Mesothelial cell of epicardium (in vitro differentiated cells): ENCODE measurements at places on chromosomes 16 and 17.

- DNase-seq = no peak
Observed at GRCh38 chr16:28112908-28113307, 49.4 kb upstream of the GSG1L start.

GRCh38 chr16:29662000-29662728, 883 bp upstream of the SPN start:
- DNase-seq = no peak

GRCh38 chr17:9905902-9906301, 831 bp upstream of the RCVRN start:
- no peak for DNase-seq

DNA sequence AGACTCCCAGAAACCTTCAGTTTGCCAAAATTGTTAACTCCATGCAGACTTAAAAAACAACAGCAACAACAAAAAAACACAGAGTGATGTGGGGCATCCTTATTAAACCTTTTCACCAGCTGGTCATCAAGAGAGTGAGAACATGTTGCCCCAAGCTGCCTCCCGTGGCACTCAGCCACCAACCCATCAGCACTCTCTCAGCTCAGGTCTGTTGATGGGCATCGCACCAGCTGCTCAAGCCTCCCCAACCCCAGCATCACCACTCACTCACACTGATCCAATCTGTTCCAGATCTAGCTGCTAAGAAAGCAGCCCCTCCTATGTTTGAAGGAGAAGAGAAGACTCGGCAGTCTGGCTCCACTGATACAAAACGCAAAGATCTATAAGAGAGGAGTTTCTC, 46.8 kb downstream of the SLC39A11 start:
- DNase-seq = no peak

DNA sequence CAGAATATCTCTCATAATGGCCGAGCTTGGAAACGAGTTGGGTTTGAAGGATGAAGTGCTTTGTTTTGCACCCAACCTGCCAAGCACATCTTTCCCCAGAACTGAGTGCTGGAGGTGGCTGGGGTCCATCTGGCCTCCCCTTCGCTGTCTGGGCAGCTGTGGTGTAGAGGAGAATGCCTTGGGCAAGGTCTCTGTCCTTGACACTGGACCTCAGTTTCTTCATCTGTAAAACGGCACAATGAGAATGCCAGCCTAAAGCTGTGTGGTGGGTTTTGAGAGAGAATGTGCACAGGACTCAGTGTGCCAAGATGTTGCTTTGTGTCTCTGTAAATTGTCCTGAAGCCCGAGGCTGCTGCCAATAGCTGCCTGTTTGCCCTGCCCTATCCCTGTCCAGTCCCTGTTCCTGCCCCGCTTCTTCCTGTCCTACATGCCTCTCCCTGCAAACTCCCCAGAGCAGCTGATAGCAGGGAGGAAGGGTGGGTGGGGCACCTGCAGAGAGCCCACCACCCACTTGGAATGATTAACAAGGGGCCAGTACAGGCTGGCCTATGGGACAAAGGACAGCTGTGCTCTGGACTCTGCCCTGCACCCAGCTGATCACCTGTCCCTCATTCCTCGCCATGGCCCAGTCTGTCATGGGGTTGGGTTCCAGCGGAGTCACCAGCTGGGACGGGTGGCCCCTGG, 15.3 kb downstream of the LASP1 start:
- no peak for DNase-seq

DNA sequence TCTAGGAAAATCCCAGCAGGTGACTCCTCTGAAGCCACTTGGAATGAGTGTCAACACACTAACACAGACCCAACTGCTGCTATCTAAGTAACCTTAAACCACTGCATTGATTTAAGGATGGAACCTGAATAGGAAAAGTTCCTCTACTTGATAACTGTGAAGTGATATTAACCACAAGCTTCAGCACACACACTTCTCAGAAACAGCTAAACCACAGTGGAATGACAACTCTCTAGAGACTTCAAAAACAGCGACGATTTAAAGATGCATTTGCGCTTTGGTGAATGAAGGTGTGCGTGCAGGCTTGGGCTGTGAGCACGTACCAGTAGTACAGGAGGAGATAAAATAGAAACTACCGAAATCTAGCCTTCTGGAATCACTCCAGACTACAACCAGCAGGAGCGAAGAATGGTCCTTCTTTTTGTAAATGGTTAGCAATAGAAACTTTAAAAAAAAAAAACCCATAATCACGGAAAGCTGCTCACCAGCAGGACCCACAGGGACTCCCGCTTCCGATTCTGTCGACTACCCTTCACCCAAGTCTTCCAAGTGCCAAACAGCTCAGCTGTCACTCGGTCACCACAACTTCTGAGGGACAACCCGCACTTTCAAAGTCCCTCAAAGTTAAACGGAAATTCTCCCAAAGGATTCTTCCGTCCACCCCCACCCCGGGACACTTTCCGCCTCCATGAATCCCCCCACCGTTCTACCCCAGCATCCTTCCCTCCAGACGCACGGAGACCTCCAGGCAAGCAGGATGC, 137.7 kb upstream of the CORO6 start:
- no peak for DNase-seq

DNA sequence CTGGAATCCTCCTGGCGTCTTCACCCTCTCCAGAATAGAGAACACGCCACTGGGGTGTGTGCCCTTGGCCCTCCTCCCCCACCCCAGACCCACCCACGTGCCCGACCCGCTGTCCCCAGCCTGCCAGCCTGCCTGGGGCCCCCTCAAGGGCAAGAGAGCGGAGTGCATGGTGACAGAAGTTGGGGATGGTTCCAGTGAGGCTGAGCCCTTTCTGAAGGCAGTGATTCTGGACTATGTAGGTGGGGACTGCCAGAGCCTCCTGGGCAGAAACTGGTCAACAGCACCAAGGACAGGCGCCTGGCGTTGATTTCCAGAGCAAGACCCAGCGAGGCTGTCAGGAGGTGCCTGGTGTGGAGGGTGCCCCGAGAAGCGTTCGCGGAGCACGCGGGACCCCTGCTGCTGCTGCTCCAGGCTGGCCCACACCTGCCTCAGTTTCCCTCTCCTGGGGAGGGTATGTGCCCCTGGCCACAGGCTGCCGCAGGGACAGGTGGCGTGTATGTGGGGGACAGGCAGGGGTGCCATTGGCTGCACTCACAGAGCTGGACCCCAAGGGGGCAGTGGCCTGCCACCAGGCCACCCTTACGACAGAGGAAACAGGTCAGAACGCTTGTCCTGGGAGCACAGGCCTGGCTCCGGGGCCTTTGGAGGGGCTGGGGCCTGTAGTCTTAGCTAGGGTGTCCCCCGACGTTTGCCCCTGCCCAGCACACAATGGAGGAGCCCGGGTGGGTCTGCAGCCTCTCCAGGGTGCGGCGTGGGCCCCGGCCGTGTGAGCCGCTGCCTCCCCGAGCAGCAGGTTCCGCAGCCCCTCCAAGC, 1.2 kb downstream of the SSTR5 start:
- no peak for DNase-seq

DNA sequence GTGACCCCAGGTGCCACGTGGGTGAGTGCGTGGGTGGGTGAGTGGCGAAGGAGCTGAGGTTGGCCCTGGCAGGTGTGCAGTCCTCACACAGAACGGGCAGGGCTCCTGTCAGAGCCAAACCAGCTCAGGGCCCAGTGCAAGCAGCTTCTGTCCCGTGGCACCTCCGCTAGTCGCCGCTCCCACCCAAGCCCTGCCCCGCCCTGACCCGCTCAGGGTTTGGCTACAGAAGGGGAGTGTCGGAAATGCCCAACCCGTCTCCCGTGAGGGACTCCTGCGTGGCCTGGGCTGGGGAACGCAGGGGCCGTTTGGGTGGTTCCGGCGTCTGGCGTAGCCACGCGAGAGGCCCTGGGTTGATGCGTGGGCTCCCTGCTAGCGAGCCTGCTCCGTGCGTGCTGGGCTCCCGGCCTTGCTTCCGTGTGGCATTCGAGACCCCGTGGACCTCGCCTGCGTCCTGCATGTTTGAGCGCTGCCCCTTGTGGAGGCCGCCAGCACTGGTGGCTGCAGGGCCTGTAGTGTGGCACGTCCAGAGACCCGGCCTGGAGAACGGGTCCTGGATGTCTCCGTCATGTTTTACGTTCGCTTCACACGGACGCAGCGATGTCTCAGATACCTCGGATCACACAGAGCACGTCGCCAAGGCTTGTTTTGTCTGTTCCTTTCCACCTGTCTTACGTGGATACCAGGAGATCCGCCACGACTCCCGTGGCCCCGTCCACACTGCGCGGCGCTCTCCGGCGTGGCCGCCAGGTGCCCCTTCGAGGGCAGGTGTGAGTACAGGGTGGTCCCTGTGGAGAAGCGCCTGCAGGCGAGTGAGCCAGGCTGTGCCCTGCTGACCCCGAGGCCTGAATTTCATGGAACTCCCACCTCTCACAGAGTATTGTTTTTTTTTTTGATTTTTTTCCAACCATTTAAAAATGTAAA, 10.2 kb downstream of the CAPN15 start:
- DNase-seq = no peak

DNA sequence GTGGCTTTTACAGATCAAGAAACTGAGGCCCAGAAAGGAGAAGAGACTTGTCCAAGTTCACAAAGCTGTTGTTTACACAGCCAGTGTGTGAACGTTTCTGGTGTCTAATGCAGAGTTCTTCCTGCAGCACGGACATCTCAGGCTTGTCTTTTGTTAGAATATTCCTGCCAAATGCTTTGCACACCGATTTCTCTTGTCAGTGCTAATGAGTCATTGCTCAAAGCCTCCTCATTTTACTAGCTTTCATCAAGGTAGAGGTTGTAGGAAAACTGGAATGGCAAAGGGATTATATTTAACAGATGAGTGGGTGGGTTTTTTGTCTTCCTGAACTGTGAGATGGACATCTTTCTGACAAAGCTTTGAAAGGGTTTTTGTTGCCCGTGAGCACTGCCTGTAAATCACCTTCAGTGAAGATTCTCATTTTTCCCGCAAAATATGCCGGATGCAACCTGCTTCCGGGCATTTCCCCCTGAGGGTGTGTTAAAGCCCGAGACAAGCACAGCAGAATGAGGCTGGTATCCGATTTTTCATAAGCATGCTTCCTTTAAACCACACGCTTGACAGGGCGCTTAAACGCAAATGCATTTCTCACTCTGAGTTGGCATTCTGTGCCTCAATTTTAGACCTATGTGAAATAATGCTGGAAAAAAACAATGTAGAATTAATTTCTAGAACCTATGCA, 14.7 kb downstream of the PMM2 start:
- DNase-seq = no peak

GRCh38 chr16:88339930-88340754, 42.6 kb upstream of the ZNF469 start:
- DNase-seq = no peak

- no peak for DNase-seq
Observed at GRCh38 chr17:41338961-41339485, 11.6 kb downstream of the KRT33A start.

GRCh38 chr17:39486242-39486641, 25.0 kb downstream of the CDK12 start:
- no peak for DNase-seq

DNA sequence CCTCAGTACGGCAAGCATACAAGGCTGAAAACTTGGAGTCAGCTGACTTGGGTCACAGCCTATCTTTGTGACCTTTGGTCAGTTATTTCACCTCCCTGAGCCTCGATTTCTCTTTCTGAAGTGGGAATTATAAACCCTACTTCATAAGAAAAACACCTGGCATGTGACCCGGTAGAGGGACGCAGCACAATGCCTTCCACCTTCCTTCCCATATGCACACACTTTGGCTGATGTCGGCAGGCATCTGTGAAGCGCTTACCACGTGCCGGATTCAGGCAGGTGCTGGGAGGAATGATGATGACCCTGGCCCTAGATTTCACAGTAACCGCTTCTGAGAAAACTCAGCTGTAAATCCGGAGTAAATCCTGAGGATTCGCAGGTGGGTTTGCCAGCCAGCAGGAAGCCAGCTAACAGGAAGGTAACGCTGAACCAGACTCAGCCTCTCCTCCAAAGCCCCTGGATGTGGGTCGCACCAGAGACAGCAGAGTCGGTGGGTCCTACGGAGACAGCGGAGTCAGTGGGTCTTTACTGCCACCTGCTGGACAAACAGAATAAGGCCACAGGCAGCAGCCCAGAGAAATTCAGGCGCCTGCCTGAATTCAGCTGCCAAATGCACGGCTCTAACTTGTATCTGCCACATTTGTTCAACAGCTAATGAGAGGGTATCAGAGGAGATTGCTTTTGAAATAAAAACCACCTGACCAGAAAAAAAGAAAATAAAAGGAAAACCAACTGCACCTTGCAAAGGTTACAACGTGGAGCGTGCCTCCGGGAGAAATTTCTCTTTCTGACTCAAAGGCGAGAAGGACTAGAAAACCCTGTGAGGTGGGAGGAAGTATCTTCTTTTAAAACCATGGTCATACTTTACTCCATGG, 16.6 kb downstream of the COPRS start:
- peak; percentile 65 for DNase-seq

DNA sequence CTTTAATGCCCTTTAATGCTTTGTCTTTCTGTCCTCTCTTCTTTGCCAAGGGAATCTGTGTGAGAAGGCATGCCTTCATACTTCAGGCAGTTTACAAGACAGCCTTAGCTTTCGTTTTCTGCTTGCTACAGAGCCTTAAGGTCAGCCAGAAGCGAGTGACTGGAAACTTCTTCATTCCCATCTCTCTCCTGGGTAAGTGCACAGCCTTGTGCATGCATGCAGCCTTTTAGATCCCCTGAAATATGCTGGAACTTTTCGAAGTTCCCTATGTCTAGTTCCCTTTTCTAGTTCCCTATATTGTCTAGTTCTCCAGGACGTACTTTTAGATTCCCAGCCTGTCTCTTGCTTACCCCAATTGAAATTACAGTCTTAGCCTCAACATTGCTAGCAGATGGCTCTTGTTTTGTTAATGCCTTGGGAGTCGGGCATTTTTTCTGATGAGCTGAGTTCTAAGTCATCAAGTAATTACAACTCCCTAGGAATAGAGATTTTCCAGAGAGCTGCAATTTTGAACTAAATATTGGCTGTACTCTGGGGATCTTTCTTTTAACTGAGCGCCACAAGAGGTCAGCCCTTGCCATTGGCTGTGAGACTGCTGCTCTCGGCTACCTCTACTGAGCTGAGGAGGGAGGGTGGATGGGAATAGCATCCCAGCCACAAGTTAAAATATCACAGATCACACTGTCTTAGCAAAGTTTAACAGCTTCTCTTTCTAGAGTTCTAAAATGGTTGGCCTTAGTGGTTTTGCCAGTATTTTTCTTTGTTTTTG, 22.7 kb upstream of the PPM1D start:
- no peak for DNase-seq

GRCh38 chr17:68576811-68577496, 24.2 kb downstream of the FAM20A start:
- no peak for DNase-seq

DNA sequence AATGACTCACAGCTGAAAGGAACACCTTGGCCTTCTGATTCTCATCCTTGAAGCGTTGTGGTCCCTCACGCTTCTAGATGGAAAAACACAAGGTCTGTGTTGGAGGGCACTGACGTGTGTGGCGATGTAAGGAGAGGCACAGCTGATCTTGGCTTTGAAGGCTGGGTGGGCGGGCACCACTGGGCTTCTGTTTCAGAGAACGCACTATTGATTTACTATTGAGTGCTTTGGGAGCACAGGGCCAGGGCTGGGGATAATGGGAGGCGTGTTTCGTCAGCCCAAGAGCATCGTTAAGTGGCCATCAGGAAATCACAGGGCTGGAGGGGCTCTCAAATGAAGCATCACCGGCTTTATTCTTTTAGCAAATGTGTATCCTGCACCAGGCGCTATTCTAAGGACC, 70.7 kb downstream of the CMIP start:
- DNase-seq = no peak

- no peak for DNase-seq
Observed at GRCh38 chr17:17090642-17091103, 48.4 kb downstream of the MPRIP start.
